Foreskin fibroblast (primary cell): ENCODE measurements at places on chromosomes 4 and X.
A peak's percentile ranks its signal among the peaks of the same experiment; 100 is the strongest.

GRCh38 chr4:150250998-150251651, 172.9 kb downstream of the DCLK2 start:
- no peak for DNase-seq

GRCh38 chrX:9466736-9467135, 1.9 kb downstream of the TBL1X start:
- DNase-seq, result no peak

- DNase-seq, result peak; percentile 86
These were observed at the start of gene BEX1 for GRCh38 chrX:103063918-103064434. Gene BEX1, minus strand, starts transcription at chrX:103064171. Its CDS starts 897 bp downstream, at chrX:103063274.

DNA sequence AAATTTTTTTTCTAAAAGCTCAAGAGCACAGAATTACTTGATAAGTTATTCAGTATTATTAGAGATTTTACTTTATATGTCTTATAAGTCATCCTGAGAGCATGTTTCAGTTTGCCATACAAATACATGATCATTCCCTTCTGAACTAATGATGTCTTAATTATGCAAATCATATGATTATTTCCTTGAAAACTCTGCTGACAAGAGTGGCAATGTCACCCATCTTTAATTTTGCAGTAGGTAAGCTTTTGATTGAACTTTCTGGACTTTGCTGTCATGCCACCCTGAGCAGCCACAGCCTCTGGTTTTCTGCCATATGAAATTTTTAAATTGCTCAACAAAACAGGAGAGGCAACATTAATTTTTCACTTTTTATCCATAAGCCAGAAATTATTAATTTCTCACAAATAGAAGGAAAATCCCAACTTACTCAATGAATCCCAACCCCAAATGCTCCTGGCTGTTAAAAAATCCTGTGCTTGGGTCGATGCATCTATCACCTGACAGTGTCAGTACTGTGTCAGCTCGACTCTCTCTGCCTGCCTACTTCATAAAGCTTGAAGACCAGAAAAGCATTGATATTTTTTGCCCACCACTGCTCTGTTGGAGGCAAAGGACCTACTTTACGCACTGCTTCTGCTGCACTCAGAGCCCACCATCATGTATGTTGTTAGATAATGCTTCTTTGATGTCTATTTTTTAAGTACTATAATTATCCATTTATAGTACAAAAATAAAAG, 11.6 kb upstream of the HADH start:
- DNase-seq, result no peak

GRCh38 chr4:88675543-88675942, 22.1 kb downstream of the NAP1L5 start:
- no peak for DNase-seq

- peak; percentile 43 for DNase-seq
These were observed 67.1 kb downstream of the USP38 start for GRCh38 chr4:143251779-143252178.

DNA sequence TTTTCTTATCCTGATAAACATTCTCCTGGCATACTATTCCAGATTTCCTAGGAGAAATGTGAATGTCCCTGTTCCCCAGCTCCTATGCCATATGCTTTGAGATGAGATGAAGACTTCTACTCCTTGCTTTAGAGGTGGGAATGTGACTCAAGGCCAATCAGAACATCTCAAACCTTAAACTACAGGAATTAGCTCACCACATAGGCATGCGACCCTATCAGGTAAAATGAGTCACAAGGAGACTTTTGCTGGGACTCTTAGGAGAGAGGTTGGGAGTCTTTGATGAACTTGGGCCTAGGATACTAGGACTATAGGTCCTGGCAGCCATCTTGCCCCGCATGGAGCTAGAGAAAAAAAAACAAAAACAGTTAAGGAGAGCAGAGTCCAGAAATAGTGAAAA, 5.8 kb upstream of the USO1 start:
- no peak for DNase-seq

GRCh38 chr4:136946307-136946907, 585.9 kb downstream of the PCDH18 start:
- no peak for DNase-seq

DNA sequence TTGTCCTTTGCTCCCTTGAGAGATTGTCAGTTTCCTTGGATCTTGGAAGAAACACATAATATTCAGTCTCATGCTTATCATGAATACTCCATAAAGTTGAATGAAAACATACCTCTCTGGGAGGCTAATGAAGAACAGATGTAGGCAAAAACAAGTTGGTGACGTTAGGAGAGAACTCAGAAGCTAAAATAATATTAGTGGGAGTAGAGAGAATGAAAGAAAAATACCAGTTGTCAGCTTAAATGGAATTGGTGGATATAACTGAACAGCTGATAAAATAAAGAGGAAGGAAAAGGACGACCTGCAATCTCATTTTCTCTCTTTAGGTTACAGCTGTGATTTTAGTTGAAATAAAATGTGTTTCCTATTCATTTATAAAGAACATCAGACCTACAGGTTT, 124.8 kb downstream of the SNCA start:
- DNase-seq, result peak; percentile 51

- DNase-seq, result peak; percentile 51
These were observed 1.8 kb downstream of the PPP1R2C start for GRCh38 chrX:42776195-42776594.

- DNase-seq, result peak; percentile 74
These were observed 70.6 kb downstream of the AR start for GRCh38 chrX:67614423-67614822.

- peak; percentile 74 for DNase-seq
These were observed 76.6 kb downstream of the CHIC2 start for GRCh38 chr4:53987761-53988171.

- peak; percentile 89 for DNase-seq
These were observed 543 bp downstream of the ELF2 start for GRCh38 chr4:139176302-139177048.

GRCh38 chr4:67909905-67910584, 26.2 kb upstream of the TMPRSS11D start:
- peak; percentile 62 for DNase-seq

DNA sequence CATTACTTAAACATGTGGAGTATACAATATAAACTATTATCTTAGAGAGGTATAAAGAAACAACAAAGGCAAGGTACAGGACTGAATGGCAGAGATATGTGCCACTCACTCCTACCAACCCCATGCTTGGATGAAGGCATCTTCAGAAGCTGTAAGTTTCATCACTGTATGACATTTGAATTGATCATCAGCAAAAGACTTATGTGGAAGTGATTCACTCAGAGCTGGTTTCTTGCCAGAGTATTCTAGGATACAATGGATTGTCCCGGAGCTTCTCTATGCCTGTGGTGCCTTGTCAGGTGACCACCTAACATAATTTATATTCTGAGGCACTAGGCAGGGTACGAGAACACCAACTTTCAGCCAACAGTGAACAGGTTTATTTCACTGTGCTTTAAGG, 392.2 kb downstream of the PPP1R2C start:
- no peak for DNase-seq

- no peak for DNase-seq
These were observed 49.8 kb upstream of the PRPS2 start for GRCh38 chrX:12741416-12741815.

GRCh38 chr4:89285745-89286144, 21.9 kb downstream of the GPRIN3 start:
- no peak for DNase-seq

DNA sequence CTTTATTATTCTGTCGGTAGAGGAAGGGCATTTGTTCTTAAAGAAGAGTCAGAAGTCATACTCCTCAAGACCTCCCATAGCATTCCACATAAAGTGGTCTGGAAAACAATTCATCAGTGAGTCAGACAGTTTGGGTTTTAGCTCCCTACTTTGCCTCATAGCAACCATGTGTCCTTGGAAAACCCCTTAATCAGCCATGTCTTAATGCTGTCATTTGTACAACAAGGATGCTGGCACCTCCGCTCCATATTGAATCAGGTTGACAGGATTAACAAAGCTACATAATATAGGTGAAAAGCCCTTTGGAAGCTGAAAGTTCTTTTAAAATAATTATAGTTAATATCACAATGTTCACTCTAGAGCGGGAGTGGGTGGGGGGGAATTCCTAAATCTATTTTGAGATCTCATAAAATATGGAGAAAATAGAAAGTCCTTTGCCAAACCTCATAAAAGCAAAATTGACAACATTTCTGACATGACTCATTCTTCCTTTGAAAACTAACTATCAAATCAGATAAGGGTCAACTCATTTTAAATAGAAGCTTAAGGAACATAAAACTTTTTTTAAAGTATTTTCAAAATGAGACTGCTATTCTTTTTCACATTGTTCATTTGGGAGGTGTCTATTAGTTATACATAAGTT, 37.3 kb upstream of the GUCY1A1 start:
- DNase-seq, result peak; percentile 55

GRCh38 chr4:159297091-159297490, 194.2 kb downstream of the RAPGEF2 start:
- DNase-seq, result no peak

- DNase-seq, result no peak
These were observed 316.8 kb downstream of the HS3ST1 start for GRCh38 chr4:11111876-11112275.

- no peak for DNase-seq
These were observed 31.5 kb downstream of the RTL5 start for GRCh38 chrX:72100051-72100755.

DNA sequence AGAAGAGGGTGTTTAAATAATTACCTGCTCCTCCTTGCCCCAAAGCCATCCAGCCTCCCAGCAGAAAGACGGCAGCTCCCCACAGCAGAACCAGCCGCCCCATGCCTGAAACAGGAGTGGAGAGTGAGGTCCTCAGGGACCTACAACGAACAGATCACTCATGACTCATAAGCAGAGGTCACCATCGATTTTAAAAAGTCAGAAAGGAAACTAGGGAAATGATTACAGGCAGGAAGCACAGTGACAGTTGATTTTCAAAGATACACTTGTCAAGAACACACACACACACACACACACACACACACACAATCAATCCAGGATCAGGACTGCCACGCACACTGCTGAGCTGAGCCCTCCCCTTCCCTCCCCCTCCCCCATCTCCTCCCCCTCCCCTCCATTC, at the start of gene CRLF2:
CRLF2 (minus strand) TSS at position 118 of the 400 bp plus-strand sequence; CDS start at position 103, 15 bp downstream.
- DNase-seq, result peak; percentile 14

- no peak for DNase-seq
These were observed 239.1 kb downstream of the NDST4 start for GRCh38 chr4:114874321-114874720.

- no peak for DNase-seq
These were observed 123.3 kb downstream of the EPHA5 start for GRCh38 chr4:65546882-65547416.

DNA sequence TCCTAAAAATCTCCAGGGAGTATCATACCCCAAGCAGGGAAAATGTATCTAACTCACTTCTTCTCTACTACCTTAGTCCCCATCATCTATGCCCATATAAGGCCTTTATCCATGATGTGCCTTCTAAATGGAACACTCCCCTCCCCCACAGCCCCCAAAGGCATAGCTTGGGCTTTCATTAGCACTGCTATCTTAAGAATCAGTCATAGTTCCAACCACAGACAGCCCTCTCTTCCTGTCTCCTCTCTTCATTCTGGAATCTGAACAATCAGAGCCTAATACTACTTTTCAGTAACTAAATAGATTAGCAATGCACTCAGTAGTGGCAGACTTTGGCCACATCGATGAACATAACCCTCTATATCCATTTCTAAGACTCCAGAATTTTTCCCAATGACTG, 313.2 kb upstream of the DKK2 start:
- peak; percentile 46 for DNase-seq

GRCh38 chr4:66572949-66573348, 902.7 kb upstream of the EPHA5 start:
- peak; percentile 2 for DNase-seq

DNA sequence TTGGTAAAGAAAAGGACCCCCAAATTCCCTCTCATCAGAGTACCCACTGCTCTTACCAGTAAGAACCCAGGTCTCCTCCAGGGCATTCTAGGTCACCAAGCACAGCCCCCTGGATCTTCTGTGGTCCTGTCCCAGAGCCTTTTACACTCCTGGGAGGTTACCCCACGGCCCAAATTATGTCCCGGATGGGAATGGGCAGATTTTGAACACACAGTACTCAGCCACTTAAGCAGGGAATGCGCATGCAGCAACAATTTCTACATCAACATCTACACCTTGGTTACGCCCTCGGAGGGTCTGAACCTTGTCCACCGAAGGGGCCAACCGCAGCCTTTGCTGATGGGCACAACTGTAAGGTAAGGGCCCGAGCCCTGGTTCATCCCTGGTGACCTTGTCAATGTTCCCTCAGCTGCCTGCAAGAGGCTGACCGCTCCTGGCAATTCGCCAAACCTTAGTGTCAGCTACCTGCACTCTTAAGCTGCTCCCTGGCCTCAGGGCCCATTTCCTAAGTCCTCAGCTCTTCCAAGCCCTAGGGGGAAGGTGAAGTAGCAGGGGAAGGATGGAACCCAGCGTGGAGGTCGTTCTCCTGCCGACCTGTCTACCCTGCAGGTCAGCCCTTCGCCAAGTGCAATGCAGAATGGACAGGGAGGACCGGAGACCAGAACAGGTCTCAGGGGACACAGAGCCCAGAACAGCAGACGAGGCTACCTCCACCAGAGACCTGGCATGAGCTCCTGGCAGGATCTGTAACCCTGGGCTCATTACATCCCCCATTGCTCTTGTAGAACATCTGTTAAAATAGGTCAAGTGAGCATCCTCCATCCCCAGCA, 5.9 kb downstream of the TIMP1 start:
- no peak for DNase-seq

GRCh38 chr4:172630280-172630679, 538.3 kb upstream of the GALNT7 start:
- no peak for DNase-seq

DNA sequence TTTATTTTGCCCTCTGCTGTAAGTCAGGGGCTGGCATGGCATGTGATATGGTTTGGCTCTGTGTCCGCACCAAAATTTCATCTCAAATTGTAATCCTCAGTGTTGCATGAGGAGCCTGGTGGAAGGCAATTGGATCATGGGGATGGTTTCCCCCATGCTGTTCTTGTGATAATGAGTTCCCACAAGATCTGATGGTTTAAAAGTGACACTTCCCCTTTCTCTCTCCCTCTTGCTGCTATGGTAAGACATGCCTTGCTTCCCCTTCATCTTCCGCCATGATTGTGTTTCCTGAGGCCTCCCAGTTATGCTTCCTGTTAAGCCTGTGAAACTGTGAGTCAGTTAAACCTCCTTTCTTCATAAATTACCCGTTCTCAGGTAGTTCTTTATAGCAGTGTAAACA, 72.0 kb upstream of the MSX1 start:
- no peak for DNase-seq

DNA sequence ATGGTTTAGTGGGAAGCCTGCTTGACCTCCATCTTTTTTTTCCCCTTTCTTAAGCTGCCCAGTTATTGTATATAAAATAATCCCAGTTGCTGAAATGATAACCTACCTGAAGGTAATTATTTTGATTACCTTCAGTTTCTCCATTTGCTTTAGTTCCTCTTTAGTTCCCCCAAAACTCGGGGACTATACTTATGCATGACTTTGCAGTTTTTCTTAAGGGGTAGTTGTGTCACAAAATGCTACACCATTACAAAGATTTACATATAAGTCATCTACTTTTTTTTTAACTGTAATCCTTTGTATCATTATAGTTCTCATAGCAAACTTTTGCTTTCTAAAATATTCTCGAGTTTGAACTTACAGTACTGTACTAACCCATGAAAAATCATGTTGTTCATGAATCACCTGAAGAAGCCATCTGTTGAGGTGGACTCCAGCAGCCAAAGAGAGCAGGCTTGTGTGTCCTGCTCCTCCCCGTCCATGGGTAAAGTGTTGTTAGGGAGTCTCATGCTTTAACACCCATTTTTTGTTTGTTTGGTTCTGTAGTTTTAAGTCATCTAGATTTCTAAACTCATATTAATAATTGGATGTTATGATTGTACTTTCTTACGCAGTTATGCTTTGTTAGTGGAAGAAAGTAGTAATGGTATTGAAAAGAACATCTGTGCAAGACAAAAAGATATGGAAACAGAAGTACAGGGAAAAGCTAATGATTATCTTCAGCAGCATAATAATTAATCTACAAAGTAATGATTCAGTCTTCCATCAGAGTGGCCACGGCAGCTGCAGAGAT, 34.6 kb downstream of the HADH start:
- no peak for DNase-seq
